Activated T-helper 1 cell treated with Interleukin-2 at 50 U/mL for 16 hours (primary cell): ENCODE measurements at places on chromosomes 1 and 21.

- no peak for DNase-seq
These were observed 212.6 kb downstream of the TGFB2 start for GRCh38 chr1:218557731-218558130.

- DNase-seq: no peak
These were observed 153.3 kb downstream of the NR5A2 start for GRCh38 chr1:200180821-200181220.

- no peak for DNase-seq
These were observed 60.7 kb upstream of the CTTNBP2NL start for GRCh38 chr1:112335351-112335750.

DNA sequence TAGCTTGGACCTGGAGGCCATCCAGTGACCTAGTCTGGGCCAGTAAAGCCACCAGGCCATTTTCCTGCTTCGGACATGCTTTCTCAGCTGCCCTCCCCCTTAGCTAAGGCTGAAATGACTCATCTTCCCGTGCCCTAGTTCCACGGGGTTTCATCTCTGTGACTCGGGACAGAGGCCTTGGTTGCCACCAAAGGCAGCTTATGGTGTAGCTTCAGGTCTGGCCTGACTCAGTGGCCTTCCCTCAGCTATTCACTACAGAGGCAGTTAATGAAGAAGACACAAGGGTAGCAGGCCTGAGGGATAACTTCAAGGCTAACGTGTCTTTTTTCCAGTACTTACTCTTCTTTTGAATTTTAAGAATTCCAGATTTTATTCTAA, 82.4 kb downstream of the PBX1 start:
- DNase-seq: no peak

- no peak for DNase-seq
These were observed 6.8 kb upstream of the YBX1 start for GRCh38 chr1:42675467-42675866.

GRCh38 chr1:204602111-204602579, 83.4 kb downstream of the LRRN2 start:
- DNase-seq: no peak

DNA sequence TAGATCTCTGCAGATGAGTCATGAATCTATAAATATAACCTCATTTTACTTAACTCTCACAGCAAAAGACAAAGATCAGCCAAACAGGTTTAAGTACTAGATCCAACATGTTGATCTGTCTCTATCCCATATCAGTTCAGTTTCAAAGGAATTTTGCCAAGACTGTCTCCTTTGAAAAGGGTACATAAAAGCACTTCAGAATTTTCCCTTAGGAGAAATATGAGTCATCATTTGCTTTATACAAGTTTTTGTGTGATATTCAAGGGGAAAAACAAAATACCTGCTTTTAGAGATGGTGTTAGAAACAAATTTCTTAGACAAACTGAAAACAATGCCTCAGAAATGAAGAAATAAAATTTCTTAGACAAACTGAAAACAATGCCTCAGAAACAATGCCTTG, 73.5 kb upstream of the LRRC7 start:
- no peak for DNase-seq

DNA sequence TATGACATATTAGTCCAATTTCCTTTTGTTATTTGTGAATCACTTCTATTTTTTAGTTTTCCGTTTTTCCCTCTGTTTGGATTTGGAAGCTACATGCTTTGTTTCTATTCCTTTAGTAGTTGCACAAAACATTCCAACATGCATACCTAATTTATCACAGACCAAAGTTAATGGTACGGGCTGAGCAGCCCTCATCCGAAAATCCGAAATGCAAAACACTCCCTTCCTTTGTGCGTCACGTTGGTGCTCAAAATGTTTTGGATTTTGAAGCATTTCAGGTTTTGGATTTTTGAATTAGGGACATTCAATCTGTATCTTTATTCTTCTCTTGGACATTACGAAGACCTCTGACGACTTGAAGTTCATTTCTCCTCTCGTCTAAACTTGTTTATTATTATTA, 124.8 kb downstream of the PCNX2 start:
- DNase-seq: no peak

DNA sequence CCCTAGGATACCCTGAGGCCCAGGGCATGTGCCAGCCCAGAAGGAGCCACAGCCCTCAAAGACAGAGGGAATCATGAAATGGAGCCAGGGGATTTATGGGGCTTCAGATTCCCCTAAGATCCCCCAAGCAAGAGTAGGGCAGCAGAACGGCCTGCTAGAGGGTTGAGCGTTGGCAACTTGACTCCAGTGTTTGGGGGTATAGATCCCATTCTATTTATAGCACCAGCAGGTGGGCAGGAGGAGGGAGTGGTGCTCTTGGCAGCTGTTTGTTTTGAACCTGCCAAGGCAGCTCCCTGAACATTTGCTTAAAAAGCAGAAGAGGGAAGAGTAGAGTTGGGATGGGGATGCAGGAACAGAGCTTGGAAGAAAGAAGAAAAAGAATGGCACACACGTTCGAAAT, 33.7 kb downstream of the GLUL start:
- DNase-seq: no peak

DNA sequence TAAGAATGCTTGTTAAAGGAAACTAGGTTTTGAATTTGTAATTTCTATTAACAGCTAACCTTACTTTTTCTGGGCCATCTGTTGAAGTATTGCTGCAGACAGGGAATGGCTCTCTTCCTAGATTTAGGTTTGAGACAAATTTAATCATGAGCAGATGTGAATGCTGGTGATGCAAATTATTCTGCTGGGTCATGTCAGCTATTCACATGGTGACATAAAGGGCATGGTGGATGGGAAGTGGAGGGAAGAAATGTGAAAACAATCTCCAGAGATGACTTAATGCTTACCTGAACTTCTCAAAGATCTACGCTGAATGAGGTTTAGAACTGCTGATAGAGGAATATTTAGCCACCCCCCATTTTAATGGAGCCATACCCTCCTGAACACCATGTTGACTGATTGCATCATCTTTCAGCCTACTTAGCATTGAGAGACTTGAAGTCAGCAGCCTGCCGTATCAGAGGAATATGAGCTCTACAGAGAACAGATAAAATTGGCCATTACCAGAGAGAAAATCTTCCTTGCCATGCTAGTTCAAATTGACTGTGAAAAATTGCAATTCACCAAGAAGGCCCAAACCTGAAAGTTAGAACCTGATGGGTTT, 138.8 kb downstream of the HHAT start:
- DNase-seq: no peak

- DNase-seq: no peak
These were observed 21.9 kb upstream of the PLCH2 start for GRCh38 chr1:2454227-2454626.

- DNase-seq: no peak
These were observed 1.6 kb downstream of the CD53 start for GRCh38 chr1:110874324-110875215.

GRCh38 chr21:38175306-38175705, 81.5 kb upstream of the KCNJ15 start:
- DNase-seq: no peak

DNA sequence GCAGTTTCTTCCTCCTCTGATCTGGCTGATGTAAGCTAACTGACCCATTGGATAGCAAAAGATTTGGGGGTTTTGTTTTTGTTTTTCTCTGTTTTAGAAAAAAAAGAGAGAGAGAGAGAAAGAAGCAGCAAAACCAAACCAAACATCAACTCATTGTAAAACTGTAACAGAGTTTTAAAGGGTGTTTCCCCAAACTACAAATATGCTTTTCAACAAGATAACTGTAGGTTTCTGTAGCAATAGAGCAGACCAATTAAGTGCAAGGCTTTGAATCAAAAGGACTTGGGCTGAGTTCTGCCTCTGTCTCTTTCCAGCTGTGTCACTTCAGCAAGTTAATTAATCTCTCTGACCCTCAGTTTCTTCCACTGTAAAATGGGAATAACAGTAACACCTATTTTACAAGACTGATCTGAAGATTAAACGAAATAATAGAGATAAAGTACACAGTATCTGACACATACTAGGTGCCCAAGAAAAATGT, 44.5 kb downstream of the RRAGC start:
- no peak for DNase-seq

GRCh38 chr1:119391749-119392148, 23.2 kb downstream of the HAO2 start:
- DNase-seq: no peak

DNA sequence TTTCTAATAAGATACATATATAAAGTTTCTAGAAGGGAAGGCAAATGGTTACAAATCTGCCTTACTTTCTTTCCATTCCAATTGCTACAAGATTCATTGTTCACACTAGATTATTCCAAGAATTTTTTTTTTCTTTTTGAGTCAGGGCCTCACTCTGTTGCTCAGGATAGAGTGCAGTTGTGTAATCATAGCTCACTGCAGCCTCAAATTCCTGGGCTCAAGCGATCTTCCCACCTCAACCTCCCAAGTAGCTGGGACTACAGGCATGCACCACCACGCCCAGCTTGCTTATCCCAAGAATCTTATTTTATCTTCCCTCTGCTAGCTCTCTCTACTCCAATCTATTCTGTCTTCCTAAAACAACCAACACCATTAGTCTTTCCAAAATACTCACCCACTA, 81.8 kb downstream of the KIAA0319L start:
- no peak for DNase-seq

DNA sequence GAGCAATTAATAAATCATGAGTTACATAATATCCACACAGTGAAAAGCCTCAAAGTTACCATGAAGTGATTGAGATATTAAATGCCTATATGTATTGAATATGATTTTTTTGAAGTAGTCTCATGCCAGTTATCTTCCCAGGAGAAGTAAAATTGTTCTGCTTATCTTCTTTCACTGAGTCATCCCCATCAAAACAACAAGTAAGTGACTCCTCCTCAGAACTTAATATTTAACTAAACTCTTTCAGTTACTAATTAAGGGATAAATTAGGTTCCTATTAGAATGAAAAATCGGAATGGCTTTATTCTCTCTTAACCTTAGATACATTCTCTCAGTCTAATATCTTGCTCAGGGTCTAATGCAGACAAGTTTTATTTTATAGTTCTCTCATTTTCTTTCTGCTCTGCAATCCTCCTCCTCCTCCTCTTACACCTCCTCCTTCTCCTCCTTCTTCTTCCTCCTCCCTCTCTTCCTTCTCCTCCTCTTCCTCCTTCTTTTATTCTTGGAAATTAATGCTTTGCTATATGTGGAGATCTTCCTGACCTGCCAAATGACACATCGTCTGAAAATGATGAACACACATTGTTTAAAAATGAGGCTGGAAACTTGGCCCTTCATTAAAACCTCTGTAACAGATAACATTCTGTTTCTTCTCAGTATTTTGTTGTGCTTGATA, 110.9 kb downstream of the RUNX1 start:
- DNase-seq: no peak
